ENCODE measurements at places on chromosomes 4 and X.

DNA sequence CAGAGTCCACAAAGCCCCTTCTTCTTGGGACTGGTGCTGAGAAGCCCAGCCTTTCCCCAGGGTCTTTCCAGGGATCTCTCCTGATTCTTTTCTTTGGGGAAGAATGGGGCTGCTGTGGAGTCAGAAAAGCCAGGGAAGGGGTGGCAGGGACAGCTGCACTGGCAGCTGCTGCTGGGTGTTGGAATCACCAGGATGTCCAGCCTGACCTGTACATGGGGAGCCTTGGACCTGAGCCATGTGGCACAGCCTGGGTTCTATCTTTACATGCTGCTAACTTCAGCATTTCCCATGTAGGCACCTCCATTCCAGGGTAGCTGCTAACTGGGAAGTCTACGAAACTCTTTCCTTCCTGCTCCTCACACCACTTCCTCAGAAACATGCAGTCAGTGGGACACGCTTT, 36.0 kb downstream of the MED28 start:
- no peak for DNase-seq

GRCh38 chr4:63361628-63362027, 1047.6 kb downstream of the TECRL start:
- DNase-seq = no peak

- no peak for DNase-seq
Observed at GRCh38 chr4:147822128-147822527, 90.2 kb downstream of the ARHGAP10 start.

- DNase-seq = no peak
Observed at GRCh38 chr4:39066371-39066770, 4.3 kb downstream of the KLHL5 start.

- no peak for DNase-seq
Observed at GRCh38 chr4:183082053-183082452, 17.0 kb upstream of the WWC2 start.

- DNase-seq = no peak
Observed at GRCh38 chr4:32340591-32340990, 1620.4 kb downstream of the PCDH7 start.

- no peak for DNase-seq
Observed at GRCh38 chr4:123699880-123700771, 303.5 kb downstream of the SPRY1 start.

GRCh38 chr4:39043861-39044363, 11.7 kb upstream of the TMEM156 start:
- DNase-seq = no peak

- DNase-seq = no peak
Observed at GRCh38 chr4:53484911-53485657, 106.2 kb downstream of the LNX1 start.

GRCh38 chrX:129760981-129761380, 18.8 kb upstream of the SASH3 start:
- DNase-seq = no peak

- DNase-seq = no peak
Observed at GRCh38 chr4:101157415-101158133, 189.8 kb downstream of the PPP3CA start.

GRCh38 chr4:184851200-184851541, 25.4 kb upstream of the ACSL1 start:
- peak; percentile 49 for DNase-seq

- DNase-seq = no peak
Observed at GRCh38 chrX:88416965-88417364, 330.1 kb upstream of the CPXCR1 start.

DNA sequence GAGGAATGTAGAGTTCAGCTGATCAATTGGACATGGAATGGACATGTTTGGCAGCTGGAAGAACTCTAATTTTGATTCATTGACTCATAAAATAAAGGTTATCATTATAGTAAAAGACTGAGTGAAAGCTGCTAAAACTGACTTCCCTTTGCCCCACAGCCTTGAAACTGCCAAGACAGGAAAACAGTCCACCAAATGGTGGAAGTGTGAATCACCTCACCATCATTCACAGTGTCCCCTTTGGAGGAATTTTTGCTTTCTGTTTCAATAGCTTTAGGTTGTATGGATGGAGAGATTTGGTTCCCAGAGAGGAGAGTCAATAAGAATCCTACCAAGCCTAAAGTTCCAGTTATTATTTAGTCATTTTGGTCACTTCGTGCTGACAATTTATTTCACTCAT, 20.8 kb upstream of the FREM3 start:
- DNase-seq = no peak

DNA sequence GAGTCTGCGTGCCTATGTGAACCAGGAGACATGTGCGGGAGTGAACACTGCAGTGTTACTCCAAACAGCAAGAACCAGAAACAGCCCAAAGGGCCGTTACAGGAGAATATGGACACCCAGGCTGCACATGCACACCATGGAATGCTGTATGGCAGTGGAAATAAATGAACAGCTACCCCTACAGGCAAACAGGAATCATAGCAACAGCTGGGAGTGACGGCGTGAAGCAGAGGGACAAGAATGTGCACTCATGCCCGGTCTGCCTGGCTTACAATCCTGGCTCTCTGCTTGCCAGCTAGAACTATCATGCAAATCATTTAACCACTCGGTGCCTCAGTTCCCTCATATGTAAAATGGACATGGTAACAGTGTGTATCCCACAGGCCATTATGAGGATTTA, 16.6 kb downstream of the GPKOW start:
- peak; percentile 74 for DNase-seq

- no peak for DNase-seq
Observed at GRCh38 chr4:35506161-35506560, 738.2 kb downstream of the ARAP2 start.

DNA sequence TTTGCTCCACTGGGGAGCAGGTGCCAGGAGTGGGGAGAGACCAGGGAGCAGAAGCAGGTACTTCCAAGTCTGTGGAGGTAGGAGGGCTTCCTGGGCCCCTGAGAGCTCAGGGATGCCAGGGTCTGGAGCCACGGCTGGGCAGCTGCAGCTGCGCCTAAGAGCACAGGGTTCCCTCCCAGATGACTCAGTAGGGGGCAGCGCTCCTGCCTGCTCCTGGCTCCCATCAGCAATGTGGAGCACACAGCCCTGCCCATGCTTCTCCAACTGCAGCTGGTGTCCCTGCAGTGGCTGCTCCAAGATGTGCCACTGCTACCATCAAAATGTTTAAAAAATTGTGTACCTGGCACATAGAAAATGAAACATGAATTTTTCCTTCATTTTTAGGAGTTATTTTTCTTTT, 1028.2 kb downstream of the PCDH7 start:
- DNase-seq = no peak

- no peak for DNase-seq
Observed at GRCh38 chrX:109974906-109975655, 27.8 kb upstream of the TMEM164 start.

GRCh38 chr4:184760681-184761080, 26.8 kb upstream of the CENPU start:
- no peak for DNase-seq

- DNase-seq = no peak
Observed at GRCh38 chr4:86556791-86557415, 37.2 kb upstream of the PTPN13 start.

DNA sequence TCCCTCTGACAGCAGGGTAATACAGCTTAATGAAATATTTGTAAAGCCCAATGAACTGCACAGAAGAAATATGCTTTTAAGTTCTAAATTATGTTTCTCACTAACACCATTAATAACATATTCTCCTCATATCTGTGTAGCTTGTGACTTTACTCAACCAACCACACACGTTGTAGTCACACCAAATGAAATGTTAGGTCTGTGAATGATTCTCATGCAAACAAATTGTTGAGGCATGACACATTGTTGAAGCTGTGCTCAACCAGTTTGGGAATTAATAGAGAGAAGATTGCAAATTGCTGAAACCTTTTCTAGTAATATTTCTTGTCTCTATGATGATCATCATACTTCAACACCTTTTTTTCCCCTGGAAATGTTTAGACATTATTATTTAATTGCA, 645.9 kb downstream of the PCDH7 start:
- no peak for DNase-seq

DNA sequence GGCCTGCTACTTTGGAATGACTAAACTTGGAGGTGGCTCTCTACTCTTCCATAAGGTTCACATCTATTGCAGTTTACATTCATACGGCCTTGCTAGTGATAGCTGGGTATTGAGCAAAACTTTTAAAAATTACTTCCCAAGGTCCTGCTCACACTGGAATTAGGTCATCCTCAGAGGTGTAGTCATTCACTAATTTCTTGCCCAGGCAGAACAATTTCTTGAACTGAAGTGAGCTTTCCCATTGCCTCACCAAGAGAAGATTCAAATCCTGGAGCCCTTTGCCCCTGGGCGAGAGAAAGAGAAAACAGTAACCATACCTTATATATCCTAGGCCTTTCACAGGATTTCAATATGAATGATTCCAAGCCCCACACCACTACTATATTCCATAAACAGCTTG, 109.2 kb downstream of the GUCY2F start:
- no peak for DNase-seq
